ENCODE measurements at places on chromosomes 3 and 15.

DNA sequence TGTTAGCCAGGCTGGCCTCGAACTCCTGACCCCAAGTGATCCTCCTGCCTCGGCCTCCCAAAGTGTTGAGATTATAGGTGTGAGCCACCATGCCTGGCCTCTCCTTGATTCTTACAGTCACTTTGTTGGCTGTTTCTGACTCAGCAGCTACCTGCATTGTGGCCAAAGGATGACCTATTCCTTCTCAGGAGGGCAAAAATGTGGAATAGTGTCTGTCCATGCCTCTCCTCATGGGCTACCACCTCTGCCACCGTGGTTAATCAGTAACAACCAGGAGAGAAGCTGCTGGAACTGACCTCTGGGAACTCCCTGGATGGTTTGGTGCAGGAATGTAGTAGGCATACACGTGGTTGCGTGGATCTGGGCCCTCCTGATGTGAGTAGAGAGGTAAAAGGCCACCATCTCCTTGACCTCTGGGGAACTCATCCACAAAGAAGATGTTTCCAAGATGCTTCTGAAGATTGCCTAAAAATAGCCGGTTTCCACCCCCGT lies 63.3 kb downstream of the FLNB start:
- no peak for DNase-seq

DNA sequence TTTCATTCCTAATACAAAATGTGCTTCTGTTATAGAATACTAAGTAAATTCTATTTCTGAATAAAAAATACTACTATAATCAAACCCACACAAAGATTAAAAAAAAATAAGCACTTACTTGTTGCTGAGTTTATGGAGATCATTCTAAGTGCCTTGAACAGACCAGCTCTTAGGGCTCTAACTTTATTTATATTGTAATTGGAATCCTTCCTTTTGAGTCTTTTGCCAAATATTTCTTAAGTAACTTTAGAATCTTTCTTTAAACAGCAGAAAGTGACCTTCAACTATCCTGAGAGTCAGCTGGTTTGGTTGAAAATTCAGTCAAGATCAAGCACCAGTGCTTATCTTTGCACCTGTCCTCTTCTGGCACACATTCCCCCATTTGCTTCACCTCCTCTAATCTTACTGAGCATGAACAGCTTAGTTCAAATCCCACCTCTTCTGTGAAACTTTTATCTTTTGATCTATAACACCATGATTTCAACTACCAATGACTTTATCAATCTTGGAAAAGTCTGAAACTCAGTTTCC lies 149.3 kb downstream of the VPS13C start:
- DNase-seq: no peak

GRCh38 chr3:14652-15051 lies 181.9 kb upstream of the CHL1 start:
- no peak for DNase-seq

DNA sequence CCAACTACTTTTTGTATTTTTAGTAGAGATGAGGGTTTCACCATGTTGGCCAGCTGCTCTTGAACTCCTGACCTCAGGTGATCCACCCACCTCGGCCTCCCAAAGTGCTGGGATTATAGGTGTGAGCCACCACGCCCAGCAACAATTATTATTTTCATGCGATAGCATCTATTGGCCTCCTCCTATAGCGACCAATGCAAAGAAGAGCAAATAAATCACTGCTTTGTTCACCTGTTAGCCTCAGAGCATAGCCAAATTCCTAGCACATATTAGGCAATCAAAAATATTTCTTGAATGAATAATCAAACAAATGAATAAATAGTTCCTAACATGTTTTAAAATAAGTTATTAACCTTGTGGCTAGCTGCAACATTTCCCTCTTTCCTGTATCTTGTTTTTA lies 36.8 kb upstream of the TNFSF10 start:
- no peak for DNase-seq

DNA sequence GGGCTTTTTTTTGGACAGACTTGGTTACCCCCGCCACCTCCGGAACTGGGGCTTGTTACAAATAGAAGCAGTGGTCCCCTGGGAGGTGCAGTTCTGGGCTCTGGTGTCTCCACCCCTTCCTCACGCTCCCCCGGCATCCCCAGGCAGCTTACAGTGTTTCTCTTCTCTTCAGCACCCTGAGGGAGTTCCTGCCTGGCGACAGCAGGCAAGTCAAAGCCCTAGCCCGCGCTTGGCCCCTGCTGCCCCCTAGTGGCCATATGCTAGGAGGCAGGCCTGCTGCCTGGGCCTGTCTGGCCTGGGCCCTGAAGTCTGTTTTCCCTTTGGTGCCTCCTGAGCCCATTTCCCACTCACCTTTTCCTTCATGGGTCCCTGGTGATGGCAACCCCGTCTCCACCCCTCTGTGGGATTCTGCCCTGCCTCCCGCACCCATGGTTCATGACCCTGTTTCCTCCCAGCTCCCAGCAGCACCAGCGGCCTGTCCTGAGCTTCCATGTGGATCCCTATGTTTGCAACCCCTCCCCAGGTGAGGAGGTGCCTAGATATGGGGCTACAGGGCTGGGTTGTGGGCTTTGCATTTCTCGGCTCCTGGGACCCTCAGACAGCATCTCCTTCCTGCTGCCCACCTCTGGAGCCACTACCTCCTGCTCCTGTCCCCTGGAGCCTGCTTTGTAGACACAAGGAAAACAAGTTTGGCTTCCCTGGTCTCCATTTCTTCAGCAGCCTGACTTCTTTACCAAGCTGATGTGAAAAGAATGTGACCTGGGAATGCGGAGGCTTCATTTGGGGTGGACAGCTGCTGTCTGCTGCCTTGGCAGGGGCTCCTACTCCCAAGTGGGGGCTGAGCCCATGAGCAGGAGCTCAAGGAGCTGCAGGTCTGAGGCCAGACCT lies 2.2 kb downstream of the SNX22 start:
- DNase-seq: peak; percentile 83

- DNase-seq: no peak
These were observed 1.9 kb downstream of the TOPBP1 start for GRCh38 chr3:133659806-133660205.

GRCh38 chr15:38714309-38715072 lies 149.9 kb upstream of the RASGRP1 start:
- DNase-seq: no peak

- no peak for DNase-seq
These were observed 101.1 kb downstream of the GREM1 start for GRCh38 chr15:32818758-32819447.

DNA sequence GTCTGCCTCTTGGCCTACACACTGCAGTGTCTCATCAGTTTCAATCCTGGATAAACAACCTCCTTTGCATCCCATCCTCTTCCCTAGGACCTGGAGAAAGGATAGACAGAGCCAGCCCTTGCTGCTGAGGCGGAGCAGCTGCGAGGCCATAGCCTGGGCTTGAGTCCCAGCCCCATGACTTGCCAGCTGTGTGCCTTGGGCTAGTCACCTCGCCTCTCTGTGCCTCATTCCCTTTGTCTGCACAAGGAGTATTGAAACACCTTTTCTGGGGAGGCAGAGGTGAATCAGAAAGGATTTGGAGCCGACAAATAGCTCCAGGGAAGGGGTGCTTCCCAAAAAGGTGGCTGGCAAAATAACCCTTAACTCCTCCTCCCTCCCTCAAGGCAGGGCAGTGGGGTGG lies 65.0 kb upstream of the SLC6A1 start:
- DNase-seq: no peak

GRCh38 chr15:89171136-89172072 lies 50.0 kb downstream of the RLBP1 start:
- no peak for DNase-seq

DNA sequence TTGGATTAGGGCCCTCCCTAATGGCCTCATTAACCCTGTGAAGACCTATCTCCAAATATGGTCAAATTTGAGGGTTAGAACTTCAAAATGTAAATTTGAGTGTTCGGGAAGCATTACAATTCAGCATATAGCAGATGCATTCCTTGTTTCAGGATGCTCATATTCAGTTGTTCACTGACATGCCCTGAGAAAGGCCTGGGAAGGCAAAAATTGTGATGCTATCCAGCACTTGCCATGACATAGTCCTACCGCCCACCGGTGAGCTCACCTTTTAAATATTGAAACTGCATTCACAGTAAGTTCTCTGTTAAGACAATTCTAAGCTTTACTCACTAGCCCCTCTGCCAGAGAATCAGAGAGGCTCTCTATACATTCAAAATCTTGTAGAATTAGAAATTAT lies 300.3 kb upstream of the CCDC54 start:
- DNase-seq: no peak

GRCh38 chr3:135756106-135756668 lies 209.3 kb upstream of the PPP2R3A start:
- DNase-seq: no peak

GRCh38 chr15:42498212-42499068 lies 3.0 kb downstream of the SNAP23 start:
- no peak for DNase-seq

DNA sequence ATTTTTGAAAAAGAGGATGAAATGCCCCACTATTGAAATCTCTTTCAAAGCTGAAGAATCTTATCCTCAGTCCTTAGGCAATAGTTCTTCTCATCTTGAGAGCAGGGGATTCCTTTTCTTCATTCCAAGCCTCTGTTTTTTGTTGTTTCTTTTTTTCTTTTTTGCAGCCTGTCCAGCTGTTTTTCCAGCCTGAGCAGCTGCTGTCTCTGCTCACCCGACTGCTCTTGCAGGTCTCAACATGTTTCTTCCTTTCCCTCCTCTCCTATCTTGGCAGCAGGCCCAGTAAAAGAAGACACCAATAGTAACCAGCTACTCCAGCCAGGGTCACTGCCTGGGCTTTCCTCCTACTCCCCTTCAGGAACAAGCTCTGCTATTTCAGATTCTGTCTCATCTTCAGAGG lies 23.8 kb downstream of the MEX3B start:
- DNase-seq: no peak

DNA sequence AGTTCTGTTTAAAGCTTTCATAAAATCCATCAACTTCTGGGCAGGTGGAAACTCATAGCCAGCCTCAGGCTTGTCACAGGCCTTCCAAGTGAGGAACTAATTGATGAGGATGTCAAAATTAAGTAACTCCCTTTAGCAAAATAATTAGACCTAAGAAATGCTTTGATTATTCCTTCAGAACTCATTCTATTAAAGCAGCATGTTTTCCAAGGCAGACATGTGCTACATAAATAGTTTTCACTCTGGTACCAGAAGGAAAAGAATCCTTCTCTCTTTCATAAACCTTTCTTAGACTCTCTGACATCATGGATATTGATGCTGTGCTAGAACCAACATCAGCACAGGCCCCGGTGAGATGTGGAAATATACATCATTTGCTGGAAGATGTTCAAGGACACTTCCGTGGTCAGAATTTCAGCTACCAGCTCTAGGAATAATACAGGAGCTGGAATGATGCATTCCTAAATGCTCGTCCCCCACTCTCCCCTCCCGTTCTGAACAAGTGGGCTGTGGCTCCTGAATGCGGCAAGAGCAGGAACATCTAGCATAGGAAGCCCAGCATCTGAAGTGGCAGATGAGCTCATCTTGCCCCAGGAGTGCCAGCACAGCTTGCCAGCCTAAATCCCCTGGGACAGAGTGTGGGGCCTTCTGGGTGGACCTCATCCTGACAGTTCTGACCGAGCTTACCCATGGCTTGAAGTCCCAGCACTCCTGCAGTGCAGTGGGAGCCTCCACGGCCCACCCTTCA lies 82.4 kb downstream of the WWTR1 start:
- no peak for DNase-seq

DNA sequence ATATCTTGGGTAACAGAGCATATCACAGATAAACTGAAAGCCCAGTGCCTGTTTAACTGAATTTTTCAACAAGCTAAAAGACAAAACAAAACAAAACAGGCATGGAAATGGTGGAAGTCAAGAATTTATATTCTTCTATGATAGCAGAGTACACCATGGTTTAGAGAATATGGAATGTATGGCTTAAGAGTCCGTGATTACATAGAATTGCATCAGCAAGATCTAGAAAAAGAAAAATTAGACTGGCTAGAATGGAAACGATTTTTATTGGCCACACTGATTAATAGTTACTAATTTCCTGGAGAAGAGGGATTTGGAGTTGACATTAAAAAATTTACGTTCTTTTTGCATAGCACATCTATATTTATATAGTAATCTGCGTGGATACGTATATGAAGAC lies 435.2 kb upstream of the DPPA4 start:
- DNase-seq: no peak

GRCh38 chr15:96117270-96117669 lies 213.2 kb upstream of the NR2F2 start:
- DNase-seq: peak; percentile 29

DNA sequence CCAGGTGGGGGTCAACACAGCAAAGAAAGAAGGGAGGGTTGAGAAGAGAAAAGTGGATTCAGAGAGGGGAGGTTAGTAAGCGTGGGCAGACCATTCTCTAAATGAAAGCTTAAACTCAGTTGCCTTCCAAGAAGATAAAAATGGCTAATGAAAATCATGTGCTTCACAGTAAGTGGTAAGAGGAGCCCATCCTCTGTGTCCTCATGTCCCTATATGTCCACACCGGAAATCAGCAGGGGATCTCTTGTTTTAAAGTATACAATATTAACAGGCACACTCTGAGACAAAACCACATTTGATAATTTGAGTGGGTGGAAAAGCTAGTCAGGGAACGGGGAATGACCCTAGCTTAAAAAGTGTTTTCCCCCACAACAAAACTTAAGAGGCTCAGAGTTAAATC lies 4.4 kb upstream of the FOXP1 start:
- DNase-seq: no peak

DNA sequence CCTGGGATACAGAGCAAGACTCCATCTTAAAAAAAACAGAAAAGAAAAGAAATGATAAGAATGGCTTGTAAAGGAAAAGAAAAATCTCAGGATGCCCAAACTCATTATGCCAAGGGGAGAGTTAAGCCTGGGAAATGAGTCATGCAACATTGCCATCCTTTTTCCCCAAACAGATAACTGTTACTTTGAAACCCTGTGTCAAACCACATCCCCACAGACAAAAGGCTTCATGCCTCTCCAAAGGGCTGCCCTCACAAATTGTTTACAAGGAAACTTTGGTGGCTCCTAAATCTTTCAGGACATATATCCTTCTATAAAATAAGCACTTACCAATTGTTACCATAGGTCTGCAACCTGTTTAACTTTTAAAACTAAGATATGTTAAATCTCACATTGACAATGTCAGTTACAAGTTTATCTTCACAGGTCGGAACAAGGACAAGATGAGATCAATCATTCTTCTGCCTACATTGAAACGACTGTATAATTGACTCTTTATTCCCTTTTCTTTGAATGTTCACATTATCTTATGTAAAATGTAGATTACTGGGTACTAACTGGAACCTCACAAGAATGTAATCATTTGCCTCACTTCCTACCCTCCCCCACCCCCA lies 18.6 kb upstream of the SENP7 start:
- peak; percentile 74 for DNase-seq

GRCh38 chr15:31439328-31439727 lies 112.7 kb downstream of the KLF13 start:
- DNase-seq: peak; percentile 21

- DNase-seq: no peak
These were observed 26.3 kb upstream of the DPPA4 start for GRCh38 chr3:109363634-109364033.

- DNase-seq: no peak
These were observed 119.4 kb downstream of the NUP210 start for GRCh38 chr3:13300546-13301285.

- no peak for DNase-seq
These were observed 509.1 kb downstream of the TUSC7 start for GRCh38 chr3:117218641-117219048.

- peak; percentile 55 for DNase-seq
These were observed 10.1 kb downstream of the SCN10A start for GRCh38 chr3:38805765-38806386.

GRCh38 chr3:172089250-172089649 lies 49.9 kb downstream of the FNDC3B start:
- no peak for DNase-seq
